ENCODE measurements at places on chromosomes 12 and 14. TPM values are rescaled to one million over a fixed set of nuclear protein-coding genes. Genes with fewer than 3 reads are reported as not detected.

LBHD2 gene
- total RNA-seq: not detected

- peaks cover 3% of the 10 kb centered on the region for H3K27me3 ChIP-seq
- H3K4me1 ChIP-seq: peaks cover 3% of the 10 kb centered on the region
- no peak overlapping the region for H3K27ac ChIP-seq
- no peaks in the 10 kb centered on the region for H3K36me3 ChIP-seq
- no peak for DNase-seq
Measured at GRCh38 chr12:116604178-116604895, 45.2 kb downstream of the MAP1LC3B2 start.

DNA sequence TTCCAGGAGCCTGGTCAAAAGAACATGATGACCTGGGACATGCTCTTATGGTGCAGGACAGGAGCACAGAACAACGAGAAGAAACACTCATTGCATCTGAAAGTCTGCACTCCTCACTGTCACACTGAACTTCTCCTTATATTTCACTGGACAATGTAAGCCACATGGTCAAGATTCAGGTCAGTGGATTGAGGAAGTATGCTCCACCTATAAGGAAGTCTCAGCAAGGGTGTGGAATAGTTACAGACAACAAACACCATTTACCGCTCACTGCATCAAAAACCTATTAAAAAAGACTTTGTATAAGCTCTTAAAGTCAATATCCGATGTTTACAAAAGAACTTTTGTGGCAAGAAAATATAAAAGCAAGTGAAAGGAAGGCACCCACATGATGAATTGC lies 153.1 kb upstream of the FOXG1 start:
- H3K27me3 ChIP-seq: no peaks in the 10 kb centered on the region
- DNase-seq: no peak
- H3K36me3 ChIP-seq: no peaks in the 10 kb centered on the region
- H3K4me1 ChIP-seq: no peaks in the 10 kb centered on the region

HDAC7 gene
- total RNA-seq: 257 TPM

DNA sequence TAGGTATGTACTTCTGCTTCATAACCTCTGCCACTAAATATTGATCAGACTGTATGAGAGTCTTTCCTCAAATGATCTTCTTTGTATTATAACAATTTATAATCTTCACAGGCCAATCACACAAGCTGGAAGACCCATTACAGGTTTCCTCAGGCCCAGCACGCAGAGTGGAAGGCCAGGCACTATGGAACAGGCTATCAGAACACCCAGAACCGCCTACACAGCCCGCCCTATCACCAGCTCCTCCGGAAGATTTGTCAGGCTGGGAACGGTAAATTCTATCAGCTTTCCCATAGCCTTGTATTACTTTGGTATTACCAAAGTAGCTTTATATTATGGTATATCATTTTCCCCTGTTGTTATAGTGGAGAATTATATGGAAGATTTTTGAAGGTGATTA lies 16.5 kb downstream of the TTC8 start:
- peaks cover 2% of the 10 kb centered on the region for H3K36me3 ChIP-seq
- DNase-seq: no peak
- peaks cover 2% of the 10 kb centered on the region for H3K27me3 ChIP-seq
- H3K4me1 ChIP-seq: no peaks in the 10 kb centered on the region
- no peak overlapping the region for H3K27ac ChIP-seq

EIF2S3B gene
- 2.1 TPM for total RNA-seq
